ENCODE measurements at places on chromosomes 2 and 18. TPM values are rescaled to one million over a fixed set of nuclear protein-coding genes. Genes with fewer than 3 reads are reported as not detected.
A peak's percentile ranks its signal among the peaks of the same experiment; 100 is the strongest.

KYNU gene
- 1.5 TPM for total RNA-seq

VAMP8 gene
- total RNA-seq: 2.1 TPM

LYPD1 gene
- total RNA-seq: 0.17 TPM

RGPD3 gene
- 0.17 TPM for total RNA-seq

NT5DC4 gene
- total RNA-seq: not detected

TNFAIP6 gene
- 53.8 TPM for total RNA-seq

FOXD4L1 gene
- 0.17 TPM for total RNA-seq

ACSL3 gene
- 377 TPM for total RNA-seq

- peak; percentile 2 for DNase-seq
Observed at GRCh38 chr18:40752316-40752715, 1202.7 kb upstream of the PIK3C3 start.

DNA sequence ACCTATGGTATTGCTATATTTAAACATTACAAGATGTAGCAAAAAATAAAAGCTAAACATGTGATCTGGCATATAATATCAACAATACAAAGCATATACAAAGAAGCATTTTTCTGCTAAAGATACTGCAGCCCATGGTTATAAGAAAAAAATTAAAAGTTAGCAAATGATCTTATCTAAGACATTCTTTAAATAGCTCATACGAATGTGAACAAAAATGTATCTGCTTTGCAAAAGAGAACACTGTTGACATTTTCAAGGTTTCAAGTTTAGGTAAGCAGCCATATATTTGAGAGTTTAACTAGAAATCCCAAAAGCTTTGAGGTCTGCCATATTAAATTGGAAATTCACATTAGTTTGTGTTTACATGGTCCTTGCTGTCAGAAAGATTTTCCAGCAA lies 301.0 kb upstream of the SLC39A10 start:
- DNase-seq: no peak

DNA sequence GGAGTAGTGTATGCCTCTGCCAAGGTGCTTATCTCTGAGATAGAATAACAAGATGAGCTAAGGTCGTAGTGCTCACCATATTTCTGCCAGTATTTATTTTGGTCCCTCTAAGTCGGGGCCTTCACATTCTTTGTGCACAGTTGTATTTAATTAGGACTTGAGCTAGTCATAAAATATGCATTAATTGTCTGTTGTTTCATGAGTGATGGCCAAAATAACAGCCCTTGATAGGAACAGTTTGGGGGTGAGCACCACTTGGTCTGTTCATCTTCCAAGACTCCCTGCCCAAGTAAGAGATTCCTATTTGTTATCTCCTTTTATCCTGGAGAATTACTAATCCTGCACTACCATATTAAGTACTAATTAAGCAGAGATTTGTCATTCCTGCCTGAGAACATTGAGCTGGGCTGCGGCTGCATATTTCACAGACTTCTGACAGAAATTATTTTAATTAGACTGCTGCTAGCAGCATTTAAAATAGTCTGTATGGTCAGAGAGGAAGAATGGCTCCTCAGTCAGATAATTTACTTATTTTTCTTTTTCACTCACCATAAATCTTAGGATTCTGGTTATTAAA lies 435.1 kb downstream of the MTX2 start:
- DNase-seq: no peak

DNA sequence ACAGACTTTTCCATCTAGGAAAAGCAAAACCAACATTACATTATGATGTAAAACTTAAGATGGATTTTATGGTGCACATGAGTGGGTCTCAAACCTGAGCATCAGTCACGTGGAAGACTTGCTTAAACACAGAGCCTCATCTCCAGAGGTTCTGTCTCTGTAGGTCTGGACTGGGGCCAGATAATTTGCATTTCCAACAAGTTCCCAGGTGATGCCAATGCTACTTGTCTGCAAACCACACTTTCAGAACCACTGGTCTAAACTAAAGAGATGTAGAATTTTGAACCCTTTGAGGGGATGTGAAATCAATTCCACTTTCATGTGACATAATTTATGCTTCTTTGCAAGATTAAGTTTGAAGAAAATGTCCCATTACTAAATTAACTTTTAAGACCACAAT lies 522.8 kb downstream of the MBD2 start:
- DNase-seq: no peak

DNA sequence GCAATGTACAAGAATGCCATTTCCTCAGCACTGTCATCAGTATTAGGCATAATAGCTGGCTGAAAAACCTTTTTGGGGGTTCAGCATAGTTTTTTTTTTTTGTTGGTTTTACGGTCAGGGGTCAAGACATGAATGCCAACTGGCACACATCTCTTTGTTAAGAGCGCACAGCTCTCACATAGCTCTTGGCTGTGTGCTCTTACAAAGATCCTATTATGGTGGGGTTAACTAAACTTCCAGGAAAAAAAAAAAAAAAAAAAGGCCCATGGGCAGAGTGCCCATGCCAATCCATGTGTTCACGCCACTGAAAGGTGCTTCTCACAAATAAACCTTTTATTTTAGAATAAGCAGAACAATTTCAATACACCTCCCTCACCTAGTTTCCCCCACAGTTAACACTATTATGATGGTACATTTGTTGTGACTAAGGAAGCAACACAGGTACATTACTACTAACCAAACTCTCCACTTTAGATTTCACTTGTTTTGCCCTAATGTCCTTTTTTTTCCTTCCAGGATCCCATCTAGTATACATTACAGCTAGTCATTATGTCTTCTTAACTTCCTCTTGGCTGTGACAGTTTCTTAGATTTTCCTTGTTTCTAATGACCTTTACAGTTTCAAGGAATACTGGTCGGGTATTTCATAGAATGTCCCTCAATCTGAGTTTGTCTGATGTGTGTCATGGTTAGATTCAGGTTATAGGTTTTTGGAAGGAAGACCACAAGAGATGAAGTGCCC lies 56.3 kb downstream of the C2orf74 start:
- DNase-seq: no peak

DNA sequence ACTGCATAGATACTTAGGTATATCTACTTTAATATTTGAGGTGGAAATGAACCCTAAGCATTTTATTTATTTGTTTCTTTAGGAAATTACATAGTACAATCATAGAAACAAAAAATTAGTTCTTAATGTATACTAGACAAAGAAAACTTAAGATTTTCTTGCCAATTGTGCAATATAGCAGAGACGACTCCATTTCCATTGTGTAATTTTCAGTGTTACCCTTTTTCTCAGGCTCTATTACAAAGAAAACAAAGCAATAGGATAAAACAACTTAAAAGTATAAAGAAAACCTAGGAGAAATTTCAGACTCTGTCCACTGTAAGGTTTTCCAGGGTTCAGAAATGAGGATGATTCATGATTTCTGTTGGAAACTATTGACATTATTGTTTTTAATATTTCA lies 89.0 kb upstream of the SERTAD2 start:
- peak; percentile 20 for DNase-seq

DNA sequence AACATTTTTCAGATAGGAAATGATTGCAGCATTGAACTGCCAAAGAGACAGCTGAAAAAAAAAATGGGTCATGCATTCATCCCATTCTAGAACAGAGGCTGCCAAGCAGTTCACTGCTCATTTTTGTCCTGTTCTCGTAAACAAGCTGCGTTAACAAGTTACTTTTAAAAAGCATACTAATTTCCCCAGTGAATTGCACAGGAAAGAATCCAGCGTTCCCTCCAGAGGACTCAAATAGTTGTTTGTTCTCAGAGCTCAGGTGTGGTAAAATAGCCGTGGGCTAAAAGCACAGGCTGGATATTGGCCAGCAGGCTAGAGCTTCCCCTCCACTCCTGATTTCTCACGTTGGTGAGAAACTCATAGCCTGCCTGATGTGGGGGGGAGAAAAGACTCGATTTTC lies 76.1 kb upstream of the AQP4 start:
- DNase-seq: no peak

DNA sequence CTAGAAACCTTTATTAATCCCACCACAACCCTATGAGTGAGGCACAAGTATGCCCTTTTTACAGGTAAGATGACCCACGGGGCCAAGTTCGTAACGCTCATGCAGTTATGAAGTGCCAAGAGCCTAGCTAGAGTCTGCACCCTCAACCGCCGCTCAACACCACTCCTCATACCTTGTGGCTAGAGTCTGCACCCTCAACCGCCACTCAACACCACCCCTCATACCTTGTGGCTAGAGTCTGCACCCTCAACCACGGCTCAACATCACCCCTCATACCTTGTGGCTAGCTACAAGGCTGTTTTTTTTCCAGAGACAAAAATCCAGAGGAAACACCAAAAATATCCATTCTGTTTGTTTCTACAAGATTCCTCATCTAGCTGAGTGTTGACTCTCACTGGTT lies 4.6 kb downstream of the TXNL4A start:
- DNase-seq: no peak

DNA sequence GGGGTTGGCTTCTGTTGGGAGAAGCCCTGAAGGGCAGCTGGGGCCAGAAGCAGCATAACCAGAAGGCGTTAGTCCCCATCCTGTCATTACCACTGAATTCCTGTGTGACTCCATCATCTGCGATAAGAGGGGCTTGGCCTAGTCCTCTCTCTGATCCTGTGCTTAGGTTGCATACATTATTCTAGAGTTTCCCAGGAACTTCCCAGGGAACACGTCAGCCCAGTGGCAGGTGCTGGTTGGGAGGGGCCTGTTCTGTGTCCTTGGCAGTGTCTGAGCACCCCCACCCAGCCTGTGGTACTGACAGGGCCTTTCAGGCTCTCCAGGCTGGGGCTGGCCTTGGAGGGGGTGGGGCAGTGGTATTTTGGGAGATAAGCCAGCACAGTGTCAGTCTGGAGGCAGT lies 4.5 kb upstream of the TOGARAM2 start:
- DNase-seq: peak; percentile 93

DNA sequence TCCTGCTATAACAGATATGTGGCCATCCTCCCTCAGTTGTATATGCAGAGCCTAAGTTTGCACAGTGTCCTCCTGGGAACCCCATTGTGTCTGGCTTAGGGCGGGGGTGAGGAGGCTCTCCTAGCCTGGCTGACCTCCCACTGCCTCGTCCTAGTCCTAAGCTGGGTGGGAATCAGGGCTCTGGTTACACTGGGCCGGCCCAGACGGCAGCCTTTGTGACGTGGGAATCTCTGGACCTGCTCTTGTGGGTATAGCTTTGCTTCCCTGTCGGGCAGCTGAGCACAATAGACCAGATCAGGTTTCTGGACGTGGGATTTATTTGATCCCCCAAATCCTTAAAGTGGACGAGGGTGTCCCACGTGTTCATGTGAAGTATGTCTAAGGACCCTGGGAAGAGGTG lies 2.9 kb downstream of the ACKR3 start:
- no peak for DNase-seq

DNA sequence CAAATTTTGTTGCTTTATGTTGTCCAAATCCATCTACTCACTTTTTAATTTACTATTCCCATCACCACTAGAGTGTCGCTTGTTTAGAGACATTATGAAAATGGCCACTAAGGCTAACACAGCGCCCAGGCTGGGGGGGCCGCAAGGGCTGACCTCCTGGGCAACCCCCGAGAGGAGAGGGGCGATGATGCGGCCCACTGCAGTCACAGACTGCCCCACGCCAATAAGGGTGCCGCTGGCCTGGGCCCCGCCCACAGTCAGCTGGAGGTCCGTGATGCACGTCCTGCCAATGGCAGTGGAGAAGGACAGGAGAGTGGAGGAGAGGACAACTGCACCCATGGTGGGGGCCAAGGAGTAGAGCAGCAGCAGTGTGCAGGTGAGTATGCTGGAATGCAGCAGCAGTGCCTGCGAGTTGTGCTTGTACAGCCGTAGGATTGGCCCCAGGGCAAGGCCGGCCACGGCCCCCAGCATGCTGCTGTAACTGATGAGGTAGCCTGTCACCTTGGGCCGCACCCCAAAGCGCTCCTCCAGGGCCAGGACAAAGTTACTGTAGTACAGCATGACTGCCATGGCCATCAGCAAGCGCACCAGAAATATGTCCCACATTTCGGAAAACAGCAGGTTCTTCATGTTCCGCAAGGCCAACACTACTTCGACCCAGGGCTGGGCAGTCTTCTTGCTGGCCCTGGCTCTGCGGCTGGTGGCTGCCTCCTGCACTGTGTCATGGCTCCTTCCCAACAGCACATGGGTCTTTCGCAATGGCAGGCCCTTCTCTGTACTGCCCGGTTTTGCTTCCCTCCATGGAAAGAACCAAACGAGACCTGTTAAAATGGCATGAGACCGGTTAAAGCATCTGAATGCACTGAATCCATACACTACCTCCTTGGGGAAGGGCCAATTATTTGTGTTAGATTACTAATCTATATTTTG lies 43.2 kb upstream of the TMEM182 start:
- no peak for DNase-seq

- DNase-seq: no peak
Observed at GRCh38 chr2:160167089-160167740, 32.9 kb downstream of the ITGB6 start.

GRCh38 chr2:101251844-101252407 lies 760 bp upstream of the CNOT11 start:
- no peak for DNase-seq

DNA sequence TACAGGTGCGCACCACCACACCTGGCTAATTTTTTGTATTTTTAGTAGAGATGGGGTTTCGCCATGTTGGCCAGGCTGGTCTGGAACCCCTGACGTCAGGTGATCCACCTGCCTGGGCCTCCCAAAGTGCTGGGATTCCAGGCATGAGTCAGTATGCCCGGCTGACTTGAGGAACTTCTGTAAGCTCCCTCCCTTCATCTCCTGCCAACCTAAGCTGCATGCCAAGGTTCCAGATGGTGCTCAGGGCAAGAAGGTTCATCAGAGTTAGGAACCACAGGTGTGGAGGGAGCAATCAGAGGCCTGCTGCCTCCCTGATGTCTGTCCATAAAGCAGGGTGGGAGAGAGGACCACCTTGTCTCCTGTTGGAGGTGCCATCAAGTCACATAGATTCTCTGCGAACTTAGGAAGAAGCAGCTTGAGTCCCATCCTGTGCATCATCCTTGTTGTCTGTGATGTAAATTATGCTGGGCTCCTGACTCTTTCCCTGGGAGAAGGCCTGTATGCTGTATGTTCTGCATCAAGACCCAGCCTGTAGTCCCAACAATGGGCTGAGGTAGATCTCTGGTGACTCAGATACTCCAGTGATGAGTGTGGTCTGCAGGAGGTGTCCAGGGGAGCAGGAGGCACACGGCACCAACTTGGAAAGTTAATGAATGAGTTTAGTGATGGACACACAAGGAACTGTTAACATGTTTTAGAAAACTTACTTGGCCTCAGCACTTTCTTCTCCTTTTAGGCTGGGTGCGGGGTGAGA lies 53.1 kb downstream of the TMEM17 start:
- DNase-seq: peak; percentile 26

GRCh38 chr2:60735496-60736250 lies 20.4 kb upstream of the PAPOLG start:
- DNase-seq: no peak

DNA sequence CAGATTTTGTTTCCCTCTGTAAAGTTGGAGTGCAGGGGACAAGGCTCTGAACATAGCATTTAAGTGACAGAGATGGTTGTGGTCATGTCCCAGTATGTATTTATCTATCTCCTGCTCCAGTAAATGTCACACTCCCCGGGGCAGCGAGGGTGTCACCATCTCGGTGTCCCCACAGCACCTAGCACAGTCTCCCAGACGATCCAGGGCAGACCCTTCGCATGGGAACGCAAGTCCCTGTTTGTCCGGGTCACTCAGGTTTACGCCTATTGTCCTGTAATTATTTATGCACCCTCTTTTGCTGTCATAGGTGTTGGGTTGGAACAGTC lies 12.6 kb upstream of the NTSR2 start:
- DNase-seq: no peak

Data from fibroblast of lung (primary cell).